ENCODE measurements at places on chromosomes 7 and 10.

- peak; percentile 73 for DNase-seq
Measured at GRCh38 chr10:30433730-30434272, at the start of gene MAP3K8. Gene MAP3K8, plus strand, starts transcription at chr10:30434184. Its CDS starts 4,755 bp downstream, at chr10:30438939.

DNA sequence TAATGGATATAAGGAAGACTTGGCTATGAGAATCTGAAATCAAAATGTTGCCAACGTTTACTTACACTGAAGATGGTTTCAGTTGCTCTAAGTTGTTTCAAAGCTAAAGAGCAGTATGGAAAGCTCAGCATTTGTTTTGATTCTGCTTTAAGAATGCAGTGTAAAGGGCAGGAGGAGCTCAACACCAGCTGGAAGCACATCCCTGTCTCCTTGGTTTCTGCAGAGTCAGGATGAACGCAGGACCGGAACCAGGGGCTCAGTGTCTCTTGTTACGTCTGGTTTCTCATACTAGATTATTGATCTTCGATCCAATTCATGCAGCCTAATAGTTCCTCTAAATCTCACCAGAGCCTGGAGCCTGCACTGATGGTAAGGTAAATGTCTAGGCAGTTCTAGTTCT lies 24.1 kb downstream of the ZRANB1 start:
- no peak for DNase-seq

GRCh38 chr7:9507290-9507689 lies 1073.9 kb downstream of the NXPH1 start:
- peak; percentile 64 for DNase-seq

GRCh38 chr10:110324201-110324804 lies 19.6 kb upstream of the SMNDC1 start:
- DNase-seq: no peak

GRCh38 chr10:122173766-122174435 lies 97.2 kb upstream of the BTBD16 start:
- DNase-seq: no peak

- DNase-seq: no peak
Measured at GRCh38 chr7:131431756-131432155, 104.1 kb downstream of the MKLN1 start.

- no peak for DNase-seq
Measured at GRCh38 chr7:7745966-7746365, 27.6 kb upstream of the RPA3 start.

Data from astrocyte of the spinal cord (primary cell).